GM10248 (cell line): ENCODE measurements at places on chromosomes 3 and 15.

DNA sequence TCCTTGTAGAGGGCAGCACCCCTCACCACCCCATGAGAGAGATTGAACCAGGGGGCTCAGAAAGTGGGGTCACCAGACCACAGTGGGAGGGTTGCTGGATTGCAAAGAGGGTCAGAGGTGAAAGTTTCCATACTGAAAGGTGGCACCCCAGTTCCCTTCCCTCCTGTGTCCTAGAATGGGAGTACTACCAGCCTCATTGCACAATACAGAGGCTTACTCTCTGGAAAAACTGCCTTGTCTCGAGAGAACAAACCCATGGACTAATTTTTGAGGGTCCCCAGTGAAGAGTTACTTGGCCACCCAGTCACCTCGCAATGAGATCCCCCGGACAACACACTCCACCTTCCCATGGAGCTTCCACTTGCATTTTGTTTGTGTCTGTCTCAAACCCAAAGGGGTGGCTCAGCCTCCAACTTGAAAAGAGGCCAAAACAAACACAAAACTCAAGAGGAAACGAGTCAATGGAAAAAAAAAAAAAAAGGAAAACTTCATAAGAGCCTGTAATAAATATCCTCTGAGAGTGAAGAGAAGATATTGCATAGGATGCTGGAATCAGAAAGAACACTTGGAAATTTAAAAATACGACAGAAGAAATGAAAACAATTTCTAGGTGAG is 18.6 kb downstream of the MESP2 start:
- no peak for DNase-seq

DNA sequence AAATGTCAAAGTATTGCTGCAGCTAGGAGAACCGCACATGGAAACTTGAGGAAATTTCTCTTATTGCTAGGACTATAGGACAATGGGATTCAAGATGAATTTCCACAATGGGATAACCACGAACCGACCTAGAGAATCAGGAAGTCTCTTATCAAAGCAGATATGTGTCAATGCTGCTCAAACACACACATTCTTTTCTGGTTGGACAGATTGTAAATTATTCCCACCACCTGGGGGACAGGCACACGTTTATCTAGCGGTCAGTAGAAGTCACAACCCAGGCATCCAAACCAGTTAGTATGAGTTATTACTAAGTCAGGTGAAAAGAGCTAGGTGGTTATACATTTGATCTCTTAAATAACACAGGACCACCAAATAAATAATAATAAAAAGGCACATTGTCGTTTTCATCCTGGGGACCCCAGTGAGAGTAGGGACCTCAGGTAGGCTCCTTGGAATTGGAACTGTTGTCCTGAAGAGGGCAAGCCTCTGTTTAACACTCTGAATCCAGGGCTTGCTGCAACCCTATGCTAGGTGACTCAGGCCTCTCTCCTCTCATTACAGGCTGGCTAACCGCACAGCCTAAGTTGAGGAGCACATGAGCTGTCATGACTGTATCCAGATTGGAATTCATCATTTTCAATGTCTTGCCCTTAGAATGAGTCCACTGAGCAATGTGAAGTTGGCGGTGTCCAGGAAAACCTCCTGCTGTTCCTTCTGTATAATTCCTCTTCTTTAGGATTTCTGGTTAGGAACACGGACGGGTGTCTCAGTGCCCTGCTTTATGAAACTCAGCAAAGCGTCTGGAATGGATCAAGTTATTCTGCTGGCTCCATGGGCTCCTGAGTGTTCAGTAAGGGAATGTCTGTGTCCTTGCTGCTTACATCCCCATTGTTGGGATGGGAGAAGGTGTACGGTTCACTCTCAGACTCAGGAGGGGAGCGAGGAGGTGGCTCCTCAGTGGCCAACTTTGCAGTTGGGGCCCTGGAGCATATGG is 59.0 kb downstream of the CLEC3B start:
- DNase-seq: no peak

GRCh38 chr3:50323092-50323600 is 601 bp upstream of the HYAL2 start:
- DNase-seq: no peak

- DNase-seq: no peak
These were observed 36.3 kb upstream of the MEX3B start for GRCh38 chr15:82081914-82082762.

GRCh38 chr3:149850787-149851584 is 38.0 kb downstream of the RNF13 start:
- DNase-seq: no peak
